ENCODE measurements at places on chromosomes 2 and 18. TPM values are rescaled to one million over a fixed set of nuclear protein-coding genes. Genes with fewer than 3 reads are reported as not detected.

UBE2E3 gene
- 55.1 TPM for total RNA-seq

FABP1 gene
- not detected for total RNA-seq

UCN gene
- 1.1 TPM for total RNA-seq

DNA sequence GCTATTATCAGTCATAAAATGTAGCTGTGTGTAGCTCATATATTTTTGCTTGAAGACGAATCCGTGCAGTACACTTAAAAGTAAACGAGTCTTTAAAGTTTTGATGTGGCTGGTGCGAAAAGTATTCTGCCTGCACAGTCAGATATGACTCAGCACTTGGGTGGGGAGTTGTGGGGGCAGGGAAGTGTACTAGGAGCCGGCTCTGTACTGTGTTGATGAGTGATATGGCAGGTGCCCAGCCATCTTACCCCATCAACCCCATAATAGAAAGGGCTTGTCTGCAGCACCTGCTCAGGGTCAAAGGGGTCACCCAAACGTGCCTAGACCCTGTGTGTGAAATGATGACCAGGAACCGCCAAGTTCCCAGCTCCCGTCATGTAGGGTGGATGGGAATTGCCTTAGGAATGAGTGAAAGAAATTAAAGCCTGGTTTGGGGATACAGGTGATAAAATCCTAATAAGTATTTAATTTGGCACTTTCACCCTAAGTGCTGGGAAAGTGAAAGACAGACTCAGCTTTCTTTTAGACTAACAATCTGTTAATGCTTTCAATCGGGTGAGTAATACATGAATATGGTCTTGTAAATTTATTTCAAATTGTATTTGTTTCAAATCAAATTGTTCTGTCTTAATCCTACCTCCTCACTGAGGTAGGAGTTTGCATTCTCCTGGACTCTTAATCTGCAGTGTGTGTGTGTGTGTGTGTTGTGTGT is 48.0 kb downstream of the BCL2L11 start:
- H3K27me3 ChIP-seq, result no peaks in the 10 kb centered on the region
- no peak overlapping the region for H3K4me3 ChIP-seq
- H3K36me3 ChIP-seq, result no peaks in the 10 kb centered on the region
- DNase-seq, result no peak

GRCh38 chr2:149152469-149152953 is 114.0 kb downstream of the LYPD6B start:
- H3K27me3 ChIP-seq, result no peaks in the 10 kb centered on the region
- DNase-seq, result no peak
- H3K4me3 ChIP-seq, result no peak overlapping the region
- no peaks in the 10 kb centered on the region for H3K36me3 ChIP-seq

- H3K4me3 ChIP-seq, result no peak overlapping the region
- H3K36me3 ChIP-seq, result no peaks in the 10 kb centered on the region
- no peaks in the 10 kb centered on the region for H3K27me3 ChIP-seq
- no peak overlapping the region for H3K27ac ChIP-seq
- DNase-seq, result no peak
- H3K4me1 ChIP-seq, result peaks cover 22% of the 10 kb centered on the region
These were observed 3.6 kb downstream of the KIDINS220 start for GRCh38 chr2:8833853-8834252.

DNA sequence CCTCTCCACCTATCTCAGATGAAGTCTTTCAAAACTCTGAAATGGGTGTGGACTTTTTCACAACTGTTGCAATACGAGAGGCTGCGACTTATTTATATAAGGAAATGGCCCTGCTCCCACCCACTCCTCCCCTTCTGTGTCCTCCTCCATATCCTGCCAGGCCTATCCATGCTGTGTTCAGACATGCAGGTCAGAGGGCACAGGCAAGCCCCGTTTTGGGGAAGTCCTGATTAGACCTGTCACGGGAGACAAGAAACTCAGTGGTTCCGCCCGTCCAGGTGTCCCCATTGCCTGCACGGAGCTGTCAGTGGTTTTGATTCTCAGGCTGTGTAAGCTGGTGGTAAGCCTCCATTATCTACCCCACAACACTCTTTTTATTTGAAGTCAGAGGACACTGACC is 99.6 kb upstream of the MGAT5 start:
- H3K4me1 ChIP-seq, result peaks cover 5% of the 10 kb centered on the region
- no peaks in the 10 kb centered on the region for H3K36me3 ChIP-seq
- H3K27me3 ChIP-seq, result no peaks in the 10 kb centered on the region
- DNase-seq, result no peak
- H3K27ac ChIP-seq, result no peak overlapping the region

DNA sequence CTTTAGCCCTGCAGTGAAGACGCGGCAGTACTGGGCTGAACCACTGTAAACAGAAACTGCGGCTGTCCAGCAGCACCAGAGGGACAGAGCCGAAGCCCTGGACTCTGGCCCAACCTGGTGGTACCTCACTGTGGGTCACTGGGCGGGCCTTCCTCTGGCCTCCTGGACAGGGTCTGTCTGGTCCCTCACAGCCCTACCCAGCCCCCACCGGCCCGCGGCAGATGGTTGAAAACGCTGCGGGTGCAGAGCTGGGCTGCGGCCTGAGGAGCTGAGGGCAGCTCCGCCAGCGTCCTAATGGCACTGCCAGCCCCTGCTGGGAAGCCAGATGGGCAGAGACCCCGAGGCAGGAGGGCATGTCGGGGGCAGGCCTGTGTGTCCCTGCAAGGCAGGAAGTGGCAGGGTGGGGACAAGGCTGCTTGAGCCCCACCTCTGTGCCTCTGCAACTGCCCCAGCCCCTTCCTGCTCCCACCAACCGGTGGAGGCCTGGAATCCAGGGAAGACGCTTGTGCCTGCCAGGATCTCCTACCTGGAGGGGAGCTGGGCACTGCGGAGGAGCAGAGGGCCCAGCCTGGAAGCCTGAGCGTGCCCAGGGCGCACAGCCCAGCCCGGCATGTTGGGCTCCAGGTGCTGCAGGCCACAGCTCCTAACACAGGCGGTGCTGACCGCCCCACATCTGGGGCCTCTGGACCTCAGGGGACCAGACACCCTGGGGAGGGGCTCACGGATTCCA is 36.3 kb downstream of the HS6ST1 start:
- peak overlapping the region; percentile 50 for H3K27ac ChIP-seq
- H3K27me3 ChIP-seq, result no peaks in the 10 kb centered on the region
- no peak overlapping the region for H3K4me3 ChIP-seq
- peaks cover 39% of the 10 kb centered on the region for H3K4me1 ChIP-seq
- H3K36me3 ChIP-seq, result peaks cover 72% of the 10 kb centered on the region

Data from esophagus squamous epithelium (tissue), 5 donors.